Inflammatory macrophage (primary cell): ENCODE measurements at places on chromosomes 12 and 14.
A peak's percentile ranks its signal among the peaks of the same experiment; 100 is the strongest.

GRCh38 chr12:14896521-14897169, 11.0 kb upstream of the MGP start:
- DNase-seq: no peak

- no peak for DNase-seq
Observed at GRCh38 chr14:102187044-102187443, 47.3 kb downstream of the WDR20 start.

GRCh38 chr12:98262902-98263301, 252.5 kb upstream of the TMPO start:
- no peak for DNase-seq

DNA sequence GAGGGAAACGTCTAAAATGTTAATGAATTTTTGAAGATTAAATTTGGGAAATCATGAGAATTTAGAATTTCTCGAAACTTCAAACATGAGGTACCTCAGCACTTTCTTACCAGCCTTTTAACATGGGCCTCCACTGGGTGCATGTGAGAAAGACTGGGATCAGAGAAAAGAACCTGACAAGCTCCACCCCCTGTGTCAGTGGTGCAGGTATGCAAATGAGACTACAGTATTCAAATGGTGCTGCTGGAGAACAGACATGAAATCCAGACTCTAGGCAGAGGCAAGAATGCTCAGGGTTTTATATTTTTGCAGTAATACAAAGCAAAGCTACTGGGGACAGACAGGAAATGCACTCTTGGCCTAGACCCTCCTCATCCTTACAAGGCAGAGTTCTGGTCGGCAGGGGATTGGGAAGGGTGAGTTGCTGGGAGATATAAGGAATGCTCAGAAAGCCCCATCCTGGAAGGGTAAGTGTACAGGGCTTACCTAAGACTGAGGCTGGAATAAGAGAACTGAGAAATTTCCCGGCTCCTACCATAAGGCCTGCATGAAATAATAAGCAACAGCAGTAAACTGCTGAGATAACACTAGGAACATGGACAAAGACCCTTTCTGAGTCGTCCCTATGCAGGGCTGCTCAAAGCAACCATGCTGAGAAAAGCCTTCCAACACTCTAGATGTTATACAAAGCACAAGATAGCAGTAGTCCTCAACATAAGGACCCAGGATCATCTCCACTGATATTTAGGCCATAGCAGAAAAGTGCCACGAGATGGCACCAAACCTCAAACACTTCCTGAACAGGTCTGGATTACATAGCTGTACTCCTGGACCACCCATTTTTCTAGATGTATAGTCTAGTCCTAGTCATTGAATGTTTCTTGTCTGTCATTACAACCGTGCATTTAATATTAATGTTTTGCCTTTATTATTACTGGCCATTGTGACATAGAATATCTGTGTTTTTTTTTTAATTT, 260.8 kb downstream of the RASSF9 start:
- DNase-seq: peak; percentile 67

- DNase-seq: no peak
Observed at GRCh38 chr12:42084522-42084921, 60.2 kb downstream of the GXYLT1 start.

- DNase-seq: no peak
Observed at GRCh38 chr12:96720363-96720705, 186.7 kb upstream of the NEDD1 start.

GRCh38 chr12:132353811-132354210, 24.4 kb upstream of the GALNT9 start:
- no peak for DNase-seq
